Endothelial cell of umbilical vein (primary cell): ENCODE measurements at places on chromosomes 6 and 20. TPM values are rescaled to one million over a fixed set of nuclear protein-coding genes. Genes with fewer than 3 reads are reported as not detected.

DNA sequence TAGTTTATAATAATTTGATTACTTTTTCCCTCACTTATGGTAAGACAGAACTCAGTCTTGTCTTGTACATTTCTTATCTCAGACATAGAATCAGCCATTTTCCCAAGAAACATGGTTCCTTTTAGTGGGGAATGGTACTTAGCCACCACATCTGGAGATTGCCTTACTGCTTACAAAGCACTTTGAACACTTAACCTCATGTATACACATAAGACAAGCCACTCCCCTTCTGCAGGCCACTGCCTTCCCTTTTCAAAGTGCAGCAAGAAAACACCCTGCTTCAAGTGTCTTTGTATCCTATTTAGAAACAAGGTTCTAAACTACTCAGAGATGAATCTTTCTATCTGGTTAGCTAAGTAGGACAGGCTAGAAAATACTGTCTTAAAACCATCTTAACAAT is 159.2 kb downstream of the UBE3D start:
- peak; percentile 17 for DNase-seq

GRCh38 chr20:62524505-62524911 is 48.7 kb upstream of the GATA5 start:
- no peak for DNase-seq

DNA sequence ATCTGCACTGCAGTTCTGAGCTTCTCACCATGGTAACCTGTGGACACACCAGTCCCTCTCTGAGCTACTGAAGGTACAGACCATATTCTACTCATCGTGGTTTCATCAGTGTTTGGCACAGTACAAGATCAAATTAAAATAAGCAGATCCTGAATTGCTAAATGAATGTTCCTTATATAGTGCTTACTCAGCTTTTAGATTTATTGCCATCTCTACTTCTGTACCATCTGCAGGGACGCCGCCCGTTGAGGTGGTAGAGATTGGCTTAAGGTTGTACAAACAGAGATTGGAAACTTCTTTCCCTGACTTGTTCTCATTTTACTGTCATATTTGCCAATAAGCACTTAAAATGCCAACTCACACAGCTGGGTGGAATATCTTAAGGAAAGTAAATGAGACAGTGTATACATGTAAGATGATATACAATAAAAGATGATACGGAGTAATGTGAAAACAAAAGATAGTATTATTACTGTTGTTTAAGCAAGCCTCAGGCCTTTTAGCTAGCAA is 223.4 kb upstream of the FOXQ1 start:
- no peak for DNase-seq

DNA sequence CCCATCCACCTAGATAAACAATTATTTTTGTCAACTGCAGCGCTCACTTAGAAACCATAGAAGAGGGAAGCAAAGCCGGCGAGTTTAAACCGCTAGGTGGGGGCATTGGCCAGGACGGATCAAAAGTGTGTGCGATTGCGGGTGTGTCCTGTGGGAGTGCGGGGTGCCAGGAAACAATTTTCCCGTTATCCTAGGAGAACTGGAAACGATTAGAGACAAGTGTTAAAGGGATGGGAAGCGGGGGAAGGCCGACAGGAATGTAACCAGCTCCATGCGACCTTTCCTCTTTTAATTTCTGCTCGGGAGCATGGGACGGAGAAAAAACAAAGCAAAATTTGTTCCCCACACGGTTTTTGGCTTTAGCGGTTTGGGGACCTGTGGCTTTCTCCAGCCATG is 2.8 kb upstream of the HTR1B start:
- peak; percentile 77 for DNase-seq

DNA sequence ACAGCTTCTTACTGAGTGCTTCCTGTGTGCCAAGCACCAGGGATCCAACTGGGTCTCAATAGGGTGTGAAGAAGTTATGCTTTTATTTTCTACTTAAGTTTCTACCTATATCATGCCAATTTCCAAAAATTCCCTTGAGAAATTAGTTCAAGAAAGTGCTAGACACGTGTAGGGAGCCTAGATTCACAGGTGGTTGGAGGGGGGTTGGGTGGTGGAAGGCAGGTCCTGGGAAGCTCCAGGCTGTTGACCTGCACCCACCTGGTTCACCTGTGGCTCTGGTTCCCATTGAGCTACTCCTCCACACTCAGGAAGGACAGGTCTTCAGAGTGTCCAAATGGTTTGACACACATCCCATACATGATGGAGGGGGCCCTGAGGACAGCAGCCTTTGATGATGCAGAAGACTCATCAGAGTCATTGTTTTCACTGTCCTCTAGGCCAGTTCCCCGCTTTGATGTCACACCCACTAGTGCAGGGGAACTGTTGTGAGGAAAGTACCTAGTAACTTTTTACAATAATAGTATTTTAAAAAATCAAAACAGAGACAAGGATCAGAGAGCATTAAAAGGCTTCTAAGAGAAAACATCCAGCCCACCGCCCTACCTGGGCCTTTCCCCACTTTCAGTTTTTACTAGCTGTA is 39.8 kb upstream of the MYL9 start:
- DNase-seq, result no peak

- peak; percentile 86 for DNase-seq
Measured at GRCh38 chr20:8589956-8590355, 457.9 kb downstream of the PLCB1 start.

- no peak for DNase-seq
Measured at GRCh38 chr6:129901910-129902309, 40.8 kb upstream of the TMEM244 start.

GRCh38 chr6:21262504-21262903 is 331.0 kb upstream of the SOX4 start:
- no peak for DNase-seq

DNA sequence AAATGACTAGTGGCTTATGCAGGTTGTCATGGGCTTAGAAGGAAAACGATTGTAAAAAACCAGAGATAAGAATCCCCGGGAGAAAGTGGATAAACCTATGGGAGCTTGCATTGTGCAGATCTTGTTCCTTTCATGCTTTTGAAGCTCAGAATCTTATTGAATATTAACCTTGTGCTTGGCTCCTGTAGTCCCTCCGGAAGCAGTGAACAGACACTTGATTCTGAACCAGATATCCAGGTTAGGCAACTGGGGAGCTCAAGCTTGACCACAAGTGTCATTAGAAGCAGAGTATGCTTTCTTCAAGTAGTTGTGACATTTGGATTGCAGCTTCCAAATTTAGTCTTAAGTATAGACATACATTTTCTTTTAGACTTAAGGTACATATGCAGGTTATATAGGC is 212.6 kb upstream of the MOCS1 start:
- DNase-seq, result no peak

DNA sequence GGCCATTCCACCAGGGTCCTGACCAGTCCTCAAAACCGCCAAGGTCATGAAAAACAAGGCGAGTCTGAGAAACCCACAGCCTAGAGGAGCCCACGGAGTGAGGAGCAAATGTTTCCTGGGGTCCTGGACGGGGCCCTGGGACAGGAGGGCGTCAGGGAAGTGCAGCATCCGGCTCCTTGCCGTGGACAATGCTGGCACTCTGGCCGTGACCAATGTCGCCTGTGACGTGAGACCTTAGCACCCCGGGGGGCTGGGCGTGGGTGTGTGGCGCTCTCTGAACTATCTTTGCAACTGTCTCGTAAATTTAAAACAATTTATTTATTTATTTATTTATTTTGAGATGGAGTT is 34.1 kb upstream of the SLCO4A1 start:
- no peak for DNase-seq

DNA sequence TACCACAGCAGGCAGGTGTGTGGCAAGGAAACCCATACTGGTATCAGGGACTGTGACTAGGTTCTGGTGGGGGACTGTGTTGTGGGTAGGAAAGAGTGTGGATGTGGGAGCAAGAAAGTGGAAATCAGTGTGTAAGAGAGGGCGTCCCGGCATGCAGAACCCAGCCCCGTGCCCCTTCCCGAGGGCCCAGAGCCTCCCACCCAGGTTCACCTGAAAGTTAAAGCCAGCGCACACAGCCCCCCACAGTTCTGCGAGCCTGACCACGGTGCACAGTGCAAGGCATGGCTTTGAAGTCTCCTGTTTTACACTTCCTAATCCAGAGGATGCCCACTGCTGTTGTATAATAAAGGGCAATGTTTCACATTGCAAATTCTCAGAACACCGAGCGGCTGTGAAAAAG is 22.7 kb downstream of the MAFB start:
- DNase-seq, result no peak

DNA sequence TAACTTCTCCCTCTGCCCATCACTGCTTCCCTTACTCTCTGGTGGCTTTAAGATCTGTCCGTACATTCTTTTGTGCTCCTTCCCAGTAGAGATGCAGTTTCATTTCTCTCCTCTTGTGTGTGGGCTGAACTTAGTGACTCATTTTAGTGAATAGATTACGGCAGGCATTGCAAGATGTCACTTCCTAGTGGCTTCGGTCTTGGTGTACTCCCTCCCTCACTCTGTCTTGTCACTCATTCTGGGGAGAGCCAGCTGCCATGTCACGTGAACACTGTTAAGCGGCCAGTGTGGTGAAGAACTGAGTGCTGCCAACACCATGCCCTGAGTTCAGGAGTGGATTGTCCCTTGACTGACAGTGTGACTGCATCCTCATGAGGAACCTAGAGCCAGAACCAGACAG is 115.9 kb downstream of the OTOR start:
- DNase-seq, result no peak

DNA sequence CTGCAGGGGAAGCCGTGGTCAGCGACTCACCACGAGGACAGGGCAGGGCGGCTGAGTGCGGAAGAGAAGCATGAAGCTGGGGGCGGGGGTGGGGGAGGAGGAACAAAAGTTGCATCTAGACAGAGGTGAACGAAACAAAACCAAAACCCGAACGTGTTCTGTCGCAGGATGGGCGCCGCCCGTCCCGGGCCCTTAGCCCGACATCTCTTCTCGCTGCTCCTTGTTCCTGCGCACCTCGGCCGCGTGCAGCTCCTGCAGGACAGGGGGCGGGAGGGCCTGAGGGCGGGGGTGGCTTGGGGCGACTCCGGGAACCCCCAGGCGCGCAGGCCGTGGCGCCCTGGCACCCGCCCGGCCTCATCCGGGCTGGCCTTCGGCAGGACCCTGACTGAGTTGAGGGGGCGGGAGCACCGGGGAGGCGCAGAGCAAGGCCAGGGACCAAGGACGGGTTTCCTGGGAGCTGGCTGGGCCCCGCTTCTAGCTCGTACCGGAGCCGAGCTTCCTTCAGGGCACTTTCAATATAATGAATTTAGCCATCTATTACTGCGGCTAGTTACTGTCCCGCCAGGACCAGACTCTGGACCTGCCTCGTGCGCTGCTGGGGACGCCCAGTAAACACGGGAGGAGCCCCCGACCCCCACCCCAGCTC is 12.0 kb downstream of the STMN3 start:
- DNase-seq, result peak; percentile 33

- DNase-seq, result no peak
Measured at GRCh38 chr6:161082215-161082614, 90.6 kb downstream of the MAP3K4 start.

GRCh38 chr6:15425947-15426346 is 180.1 kb downstream of the JARID2 start:
- DNase-seq, result no peak

DNA sequence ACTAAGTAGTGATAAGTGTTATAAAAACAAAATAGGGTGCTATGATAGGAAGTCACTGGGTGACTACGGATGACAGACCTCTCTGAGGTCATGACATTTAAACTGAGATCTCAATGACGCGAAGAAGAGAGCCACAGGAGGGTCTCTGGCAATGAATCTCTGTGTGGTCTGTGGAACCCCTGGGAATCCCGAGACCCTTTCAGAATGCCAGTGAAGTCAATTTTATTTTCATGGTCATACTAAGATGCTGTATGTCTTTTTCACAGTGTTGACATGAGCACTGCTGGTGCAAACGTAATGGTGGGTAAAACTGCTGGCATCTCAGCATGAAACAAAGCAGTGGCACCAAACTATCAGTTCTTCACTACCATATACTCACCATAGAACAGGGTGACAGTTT is 155.0 kb downstream of the GJA10 start:
- DNase-seq, result no peak

DNA sequence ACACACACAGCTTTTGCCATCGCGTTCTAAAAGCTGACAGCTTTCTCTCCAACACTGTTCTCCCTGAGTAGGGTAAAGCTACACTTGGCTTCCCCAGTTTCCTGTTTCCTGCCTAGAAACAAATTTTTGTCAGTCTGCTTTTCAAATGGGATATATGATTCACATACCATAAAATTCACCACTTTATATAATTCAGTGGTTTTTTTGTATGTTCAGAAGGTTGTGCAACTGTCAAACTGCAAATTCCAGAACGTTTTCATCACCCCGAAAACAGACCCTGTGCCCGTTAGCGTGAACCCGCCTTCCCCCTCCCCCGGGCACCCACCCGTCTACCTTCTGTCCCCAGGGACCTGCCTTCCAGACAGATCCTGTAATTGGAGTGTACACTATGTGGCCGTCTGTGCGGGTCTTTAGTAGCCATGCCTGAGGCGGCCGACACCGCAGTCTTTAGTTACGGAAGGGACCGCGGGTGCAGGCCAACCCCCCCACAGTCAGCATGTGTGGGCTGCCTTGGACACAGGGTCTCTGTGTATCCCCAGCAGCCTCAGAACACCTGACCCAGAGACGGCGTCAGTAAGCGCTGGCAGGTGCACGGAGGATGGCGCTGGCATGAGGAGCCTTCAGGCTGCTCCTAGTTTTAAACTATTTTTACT is 16.6 kb downstream of the HRH3 start:
- DNase-seq, result peak; percentile 52

GRCh38 chr6:130010387-130010786 is 8.0 kb upstream of the L3MBTL3 start:
- DNase-seq, result no peak

- DNase-seq, result no peak
Measured at GRCh38 chr6:150048099-150048498, 20.8 kb downstream of the ULBP3 start.

DNA sequence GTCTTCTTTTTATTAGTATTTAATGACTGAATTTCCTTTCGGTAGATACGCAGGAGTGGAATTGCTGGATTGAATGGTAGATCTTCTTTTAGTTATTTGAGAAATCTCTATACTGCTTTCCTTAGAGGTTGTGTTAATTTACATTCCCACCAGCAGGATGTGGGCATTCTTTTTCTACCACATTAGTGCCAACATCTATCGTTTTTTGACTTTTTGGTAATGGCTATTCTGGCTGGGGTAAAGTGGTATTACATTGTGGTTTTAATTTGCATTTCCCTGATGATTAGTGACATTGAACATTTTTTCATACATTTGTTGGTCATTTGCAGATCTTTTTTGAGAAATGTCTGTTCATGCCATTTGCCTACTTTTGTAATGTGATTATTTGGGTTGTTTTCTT is 37.1 kb downstream of the SUMO4 start:
- no peak for DNase-seq

The CFAP206 gene
- 0.20 and 0.21 TPM in 2 replicates for total RNA-seq

The PHACTR3 gene
- total RNA-seq, result not detected in 2 replicates

The TGM3 gene
- total RNA-seq, result not detected in 2 replicates

The PARD6B gene
- total RNA-seq, result 0.07 TPM in 1 of 2 replicates, not detected in the other

The ACTL10 gene
- total RNA-seq, result 0.62 and 1.4 TPM in 2 replicates

The MAFB gene
- total RNA-seq, result 1.3 and 1.8 TPM in 2 replicates
